ENCODE measurements at places on chromosomes 12 and 14. TPM values are rescaled to one million over a fixed set of nuclear protein-coding genes. Genes with fewer than 3 reads are reported as not detected.

GRCh38 chr12:68800294-68800693 lies 7.7 kb upstream of the MDM2 start:
- peak; percentile 68 for DNase-seq

DNA sequence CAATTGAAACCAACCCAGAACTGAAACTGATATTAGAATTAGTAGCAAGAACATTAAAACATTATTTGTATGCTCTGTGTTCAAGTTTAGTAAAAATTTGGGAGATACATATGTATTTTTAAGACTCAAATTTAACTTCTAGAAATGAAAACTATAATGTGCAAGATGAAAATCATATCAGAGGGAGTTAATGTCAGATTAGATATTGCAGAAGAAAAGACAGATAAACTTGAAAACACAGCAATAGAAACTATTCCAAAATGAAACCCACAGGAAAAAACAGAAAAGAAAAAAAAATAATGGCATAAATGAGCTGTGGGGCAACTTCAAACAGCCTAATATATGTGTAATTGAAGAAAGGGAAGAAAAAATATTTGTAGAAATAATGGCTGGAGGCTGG lies 134.9 kb downstream of the DPF3 start:
- no peak for DNase-seq

GRCh38 chr14:81400852-81401251 lies 728 bp upstream of the STON2 start:
- peak; percentile 96 for DNase-seq

GRCh38 chr14:77141214-77142004 lies at the start of gene ZDHHC22:
Gene ZDHHC22, minus strand, starts transcription at chr14:77141791. Its CDS starts 2,053 bp downstream, at chr14:77139738.
- DNase-seq, result no peak

GRCh38 chr12:39672976-39673375 lies 53.4 kb upstream of the ABCD2 start:
- no peak for DNase-seq

- DNase-seq, result no peak
Observed at GRCh38 chr12:64813723-64814122, 10.7 kb upstream of the TBC1D30 start.

DNA sequence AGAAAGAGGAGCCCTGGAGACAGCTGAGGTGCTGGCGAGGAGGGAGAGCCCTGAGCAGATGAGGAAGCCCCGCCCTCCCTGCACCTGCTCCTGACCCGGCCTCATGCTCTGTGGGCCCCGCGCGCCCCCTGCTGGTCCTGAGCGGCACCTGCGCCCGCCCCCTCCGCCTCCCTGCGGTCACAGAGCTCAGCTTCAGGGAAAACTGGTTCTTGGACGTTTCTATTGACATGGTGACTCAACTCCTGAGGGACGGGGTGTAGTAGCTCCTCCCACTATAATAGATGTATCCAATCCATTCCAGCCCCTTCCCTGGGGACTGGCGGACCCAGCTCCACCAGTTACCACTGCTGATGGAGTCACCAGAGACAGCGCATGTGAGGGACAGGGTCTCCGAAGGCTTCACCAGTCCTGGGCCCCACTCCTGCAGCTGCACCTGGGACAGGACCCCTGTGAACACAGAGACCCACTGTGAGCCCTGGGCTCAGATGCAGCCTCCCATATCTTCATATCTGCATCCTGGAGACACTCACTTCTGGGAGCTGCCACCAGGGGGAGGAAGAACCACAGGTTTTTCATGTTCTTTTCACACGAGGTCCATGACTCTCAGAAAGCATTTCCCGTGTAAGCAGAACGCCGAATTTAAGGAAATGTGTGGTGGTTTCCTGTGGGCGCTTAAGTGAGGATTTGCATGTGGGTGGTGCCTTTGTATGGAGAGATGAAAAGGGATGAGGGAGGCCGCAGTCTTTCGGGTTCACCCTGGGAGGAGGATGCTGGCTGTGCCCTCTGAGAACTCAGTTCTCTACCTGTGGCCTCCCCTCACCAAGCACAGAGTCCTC lies 1346.4 kb downstream of the TMEM121 start:
- DNase-seq, result peak; percentile 89

GRCh38 chr12:50085615-50086072 lies 502 bp downstream of the SMARCD1 start:
- no peak for DNase-seq

Gene BEGAIN
- 0.25 TPM for total RNA-seq

Data from lower leg skin (tissue), 4 donors.